ENCODE measurements at places on chromosomes 16 and 17.

- DNase-seq: no peak
Measured at GRCh38 chr16:10525214-10525825, 55.1 kb downstream of the EMP2 start.

GRCh38 chr17:74147966-74148365, 55.5 kb upstream of the RPL38 start:
- no peak for DNase-seq

GRCh38 chr16:65845466-65846209, 520.9 kb upstream of the CDH5 start:
- no peak for DNase-seq

GRCh38 chr17:51674579-51675255, 414.4 kb downstream of the UTP18 start:
- no peak for DNase-seq

GRCh38 chr17:77946900-77947645, 11.4 kb upstream of the TNRC6C start:
- DNase-seq: no peak

- peak; percentile 46 for DNase-seq
Measured at GRCh38 chr16:89114159-89114981, 20.7 kb downstream of the ACSF3 start.

DNA sequence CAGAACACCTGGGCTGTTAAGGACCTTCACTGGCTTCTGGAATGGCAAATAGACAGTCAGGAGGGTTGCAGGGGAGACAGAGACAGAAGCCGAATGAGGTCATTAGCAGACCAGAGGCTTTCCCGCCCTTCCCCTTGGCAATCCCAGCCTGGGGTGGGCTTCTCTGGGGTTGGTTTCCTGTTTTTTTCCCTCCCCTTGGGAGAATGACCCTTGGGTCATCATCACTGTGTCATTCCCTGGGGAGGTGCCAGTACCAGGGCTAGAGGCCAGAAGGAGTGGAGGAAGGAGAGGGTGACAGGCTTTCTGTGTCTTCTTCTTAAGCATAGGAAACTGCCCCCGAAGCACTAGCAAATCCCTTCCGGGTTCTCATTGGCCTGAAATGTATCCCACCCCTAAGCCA, 42.9 kb upstream of the IL21R start:
- DNase-seq: no peak

DNA sequence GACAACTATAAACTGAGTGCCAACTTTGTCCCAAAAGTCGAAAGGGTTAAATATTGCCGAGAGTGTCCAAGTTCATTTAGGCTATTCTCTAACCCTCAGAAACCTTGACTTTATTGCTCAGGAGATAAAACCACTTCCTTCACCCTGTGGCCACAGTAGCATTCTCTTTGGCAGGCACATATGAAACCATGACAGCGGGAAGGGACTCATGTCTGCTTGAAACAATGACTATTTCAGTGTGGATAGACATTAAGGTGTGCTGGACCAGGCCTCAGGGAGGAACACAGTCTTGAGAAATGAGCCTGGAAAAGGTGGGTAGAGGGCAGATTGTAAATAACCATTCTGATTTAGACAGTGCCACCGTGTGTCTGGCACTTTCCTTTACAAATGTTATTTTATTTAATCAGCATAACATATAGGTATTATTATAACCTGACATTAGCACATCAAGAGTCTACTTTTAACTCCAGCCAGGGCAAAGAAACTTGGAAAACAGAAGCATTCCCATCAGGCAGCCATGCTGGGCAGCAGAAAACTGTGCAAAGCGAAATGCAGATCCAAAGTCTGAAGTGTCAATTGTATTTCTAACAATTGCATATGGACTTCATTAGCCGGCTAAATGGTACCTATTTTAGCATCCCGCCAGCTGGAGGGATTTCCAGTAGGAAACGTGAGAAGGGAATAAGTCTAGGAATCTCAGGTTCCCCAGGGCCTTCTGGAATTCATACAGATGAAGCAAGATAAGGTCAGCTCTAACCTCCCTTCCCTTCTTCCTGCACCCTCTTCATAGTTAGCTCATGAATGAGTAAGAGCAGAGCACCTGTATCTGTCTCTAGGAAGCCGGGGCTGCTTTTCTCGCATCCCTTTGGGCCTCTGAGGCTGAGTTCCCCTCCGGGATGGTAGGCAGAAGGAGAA, 212.8 kb upstream of the ELAC2 start:
- DNase-seq: no peak

GRCh38 chr16:79982862-79983261, 382.3 kb upstream of the MAF start:
- no peak for DNase-seq

- DNase-seq: no peak
Measured at GRCh38 chr17:81726004-81726403, 13.9 kb downstream of the SLC25A10 start.

DNA sequence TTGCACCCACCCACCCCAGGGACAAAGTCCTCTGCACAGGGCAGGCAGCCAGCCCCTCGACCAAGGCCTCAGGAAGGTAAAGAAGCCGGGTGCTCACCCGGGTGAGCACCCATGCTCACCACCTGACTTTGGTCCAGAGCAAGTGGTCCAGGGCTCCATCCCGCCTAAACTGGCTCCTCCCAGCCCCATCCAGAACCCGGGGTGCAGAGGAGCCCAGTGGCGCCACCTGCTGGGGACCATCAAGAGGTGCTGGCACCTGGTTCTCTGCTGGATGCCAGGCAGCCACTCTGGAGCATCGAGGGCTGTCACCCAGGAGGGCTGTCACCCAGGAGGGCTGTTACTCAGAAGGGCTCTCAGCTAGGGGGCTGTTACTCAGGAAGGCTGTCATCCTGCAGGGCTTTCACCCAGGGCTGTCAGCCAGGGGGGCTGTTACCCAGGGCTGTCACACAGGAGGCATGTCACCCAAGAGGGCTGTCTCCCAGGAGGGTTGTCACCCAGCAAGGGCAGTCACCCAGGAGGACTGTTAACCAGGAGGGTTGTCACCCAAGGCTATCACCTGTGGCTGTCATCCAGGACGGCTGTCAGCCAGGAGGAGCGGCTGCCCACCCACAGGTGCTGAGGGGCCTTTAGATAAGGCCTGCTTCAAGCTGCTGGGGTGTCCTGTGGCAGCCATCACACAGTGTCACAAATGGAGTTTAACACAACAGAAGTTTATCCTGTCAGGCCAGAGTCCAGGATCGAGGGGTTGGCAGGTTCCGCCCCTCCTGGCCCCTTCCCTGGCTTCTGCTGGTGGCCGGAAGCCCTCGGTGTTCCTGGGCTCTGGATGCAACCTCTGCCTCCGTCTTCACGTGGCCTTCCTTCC, 98.5 kb downstream of the TNFRSF13B start:
- DNase-seq: peak; percentile 51

- no peak for DNase-seq
Measured at GRCh38 chr16:1466968-1467521, 7.8 kb downstream of the CLCN7 start.

DNA sequence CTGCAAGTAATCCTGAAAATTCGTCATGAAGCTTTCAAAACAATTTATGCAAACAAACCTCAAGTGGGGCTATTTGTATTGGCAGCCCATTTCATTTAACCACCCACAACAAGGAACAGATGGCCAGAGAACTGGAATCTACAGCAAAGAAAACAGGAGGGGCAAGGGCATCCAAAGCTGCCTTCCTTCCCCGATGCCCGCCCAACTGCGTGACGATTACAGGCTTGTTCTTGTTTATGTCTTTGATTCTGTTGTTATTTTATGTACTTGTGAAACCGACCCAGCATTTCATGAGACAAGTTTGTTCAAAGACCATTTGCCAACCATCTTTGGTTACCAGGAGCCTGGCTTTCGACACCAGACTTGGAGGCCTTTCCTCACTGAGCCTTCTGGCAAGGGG, 59.1 kb upstream of the IRX6 start:
- DNase-seq: no peak

GRCh38 chr16:54447576-54448440, 161.2 kb upstream of the IRX3 start:
- no peak for DNase-seq

DNA sequence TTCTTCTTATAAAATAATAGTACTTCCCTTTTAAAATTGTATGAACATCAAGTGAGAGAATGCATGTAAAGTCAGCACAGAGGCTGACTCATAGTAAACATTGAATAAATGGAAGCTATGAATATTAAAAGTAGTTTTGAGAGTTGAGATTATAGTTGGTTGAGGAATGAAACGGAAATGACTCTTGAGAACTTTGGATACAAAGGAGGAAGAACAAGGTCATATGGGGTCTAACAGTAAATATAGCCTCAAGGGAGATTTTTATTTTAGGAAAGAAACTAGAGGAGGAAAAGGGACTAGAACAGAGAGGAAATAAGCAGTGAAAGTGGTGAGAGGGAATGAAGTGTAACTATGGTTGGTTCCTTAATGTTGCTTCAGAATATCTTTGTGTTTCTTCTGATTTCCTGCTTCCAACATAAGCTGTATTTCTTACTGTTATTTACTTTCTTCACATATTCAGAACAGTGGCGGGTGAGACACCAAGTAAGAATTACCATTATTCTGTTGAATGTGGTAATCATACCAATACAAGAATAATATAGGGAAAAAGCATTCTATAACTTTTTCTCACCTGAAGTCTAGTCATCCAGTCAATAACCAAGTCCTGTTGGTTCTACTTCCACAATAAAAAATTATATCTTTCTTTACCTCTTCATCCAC, 165.1 kb downstream of the CHD9 start:
- DNase-seq: no peak

GRCh38 chr17:76251478-76252039, 11.3 kb upstream of the RNF157 start:
- no peak for DNase-seq

- DNase-seq: no peak
Measured at GRCh38 chr16:49547448-49547847, 173.8 kb downstream of the C16orf78 start.

GRCh38 chr17:11138023-11138422, 103.0 kb upstream of the SHISA6 start:
- no peak for DNase-seq

DNA sequence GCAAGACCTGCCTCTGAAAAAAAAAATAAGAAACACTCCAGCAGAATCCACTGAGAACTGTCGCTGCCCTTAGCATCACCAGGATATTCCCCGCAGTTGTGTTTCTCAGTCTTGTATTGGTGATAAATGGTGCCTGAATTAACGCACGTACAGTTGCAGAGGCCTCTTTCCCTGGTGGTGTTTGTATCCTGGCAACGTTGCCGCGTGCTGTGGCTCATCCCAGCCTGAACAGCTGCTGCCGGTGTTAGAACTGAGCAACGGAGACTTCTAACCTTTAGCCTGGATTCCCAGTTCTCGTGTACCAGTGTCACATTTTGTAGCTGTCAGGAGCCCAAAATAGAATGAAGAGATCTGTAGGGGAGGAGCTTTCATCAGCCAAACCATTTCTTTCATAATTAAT, 4.8 kb downstream of the MLYCD start:
- DNase-seq: no peak

GRCh38 chr17:27457731-27458523, 1.7 kb downstream of the KSR1 start:
- DNase-seq: no peak

GRCh38 chr17:57875290-57876022, 25.6 kb upstream of the MRPS23 start:
- no peak for DNase-seq

DNA sequence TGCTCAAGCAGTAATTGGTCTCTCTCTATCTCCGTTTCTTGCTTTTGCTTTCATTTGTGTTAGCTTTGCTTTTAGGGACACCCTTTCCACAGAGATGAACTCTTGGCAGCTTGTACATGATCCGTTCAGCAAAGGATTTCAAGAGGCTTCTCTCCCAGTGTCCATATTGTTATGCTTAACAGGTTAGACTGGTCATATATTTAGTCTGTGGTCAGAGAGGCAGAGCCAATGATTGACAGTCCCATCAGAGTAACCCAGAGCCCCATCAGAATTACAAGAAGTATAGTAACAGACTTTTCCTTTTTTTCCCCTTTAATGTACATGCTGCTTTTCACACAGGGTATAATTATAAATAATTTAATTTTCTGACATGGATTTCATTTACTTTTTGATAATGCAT, 34.4 kb downstream of the GDPD1 start:
- no peak for DNase-seq

GRCh38 chr16:10367616-10368188, 18.2 kb upstream of the ATF7IP2 start:
- no peak for DNase-seq

DNA sequence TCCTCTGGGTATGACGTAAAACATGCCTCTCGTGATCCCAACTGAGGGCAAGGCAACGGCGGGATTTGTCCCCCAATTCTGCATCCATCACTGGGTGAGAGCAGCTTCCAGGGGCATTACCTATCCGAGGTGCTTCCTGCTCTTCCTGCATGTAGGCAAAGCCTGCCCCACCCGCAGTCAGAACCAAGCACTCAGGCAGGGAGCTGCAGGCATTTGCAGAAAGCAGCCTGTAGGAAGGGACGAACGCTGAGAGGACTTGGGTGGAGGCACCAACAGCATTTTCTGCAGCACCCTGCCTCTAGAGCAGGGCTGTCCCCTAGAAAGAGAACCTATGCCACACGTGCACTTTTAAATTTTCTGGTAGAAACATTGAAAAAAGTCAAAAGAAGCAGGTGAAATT, 5.5 kb downstream of the BCO1 start:
- no peak for DNase-seq
